ENCODE measurements at places on chromosomes 4 and X.

DNA sequence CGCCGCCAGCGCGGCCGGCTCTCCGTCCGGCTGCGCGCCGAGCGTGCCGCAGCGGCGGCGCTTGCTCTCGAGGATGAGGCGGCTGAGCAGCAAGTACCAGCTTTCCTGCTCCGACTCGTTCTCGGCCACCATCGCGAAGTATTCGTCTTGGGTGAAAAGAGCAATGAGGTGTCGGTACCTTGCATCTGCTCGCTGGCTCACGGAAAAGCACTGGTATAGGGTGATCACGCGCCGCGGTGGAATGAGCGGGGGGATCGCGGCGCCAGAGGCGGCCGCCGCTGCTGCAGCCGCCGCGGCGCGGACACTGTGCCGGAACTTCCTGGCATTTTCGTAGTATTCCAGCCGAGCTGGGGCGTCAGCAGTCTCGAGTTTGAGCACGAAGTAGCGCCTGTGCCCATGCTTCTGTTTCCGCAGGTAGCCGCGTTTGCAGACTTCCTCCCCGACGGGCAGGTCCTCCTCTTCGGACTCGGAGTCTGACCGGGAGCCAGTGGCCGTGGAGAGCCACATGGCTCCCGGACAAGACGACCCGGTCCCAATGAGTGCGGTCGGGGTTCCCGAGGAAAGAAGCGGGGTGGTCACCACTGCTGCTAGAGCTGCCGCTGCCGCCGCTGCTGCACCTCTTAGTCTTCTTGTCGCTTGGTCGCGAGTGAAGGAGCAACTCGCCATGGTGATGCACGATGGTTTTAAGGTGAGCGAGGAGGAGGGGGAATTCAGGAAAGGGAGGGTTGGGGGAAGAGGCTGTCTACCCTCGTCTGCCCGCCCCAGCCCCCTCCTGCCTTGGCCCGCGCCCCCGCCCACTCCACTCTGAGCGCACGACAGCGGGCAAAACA is 469 bp downstream of the IRS4 start:
- DNase-seq, result no peak

- DNase-seq, result no peak
Measured at GRCh38 chrX:38089173-38089982, 83.0 kb downstream of the SYTL5 start.

DNA sequence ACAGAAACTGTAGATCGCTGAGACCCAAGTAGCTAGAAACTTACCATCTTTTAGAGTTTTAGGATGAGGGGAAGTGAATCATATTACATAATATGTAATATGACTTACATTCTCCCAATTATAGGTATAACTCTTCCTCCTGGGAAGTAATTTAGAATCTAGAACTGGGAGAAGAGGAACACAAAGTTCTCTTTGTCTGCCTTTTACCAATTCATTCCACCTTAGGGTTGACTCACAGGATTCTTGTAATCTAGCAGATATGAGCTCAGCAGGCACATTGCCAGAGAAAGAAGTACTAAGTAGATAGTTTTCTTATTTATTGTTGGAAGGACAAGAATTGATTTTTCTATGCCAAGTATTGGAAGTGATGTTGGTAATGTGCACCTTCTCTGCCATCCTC is 58.0 kb upstream of the CCSER1 start:
- no peak for DNase-seq

GRCh38 chr4:173845580-173845979 is 315.6 kb upstream of the HAND2 start:
- no peak for DNase-seq

GRCh38 chr4:140691369-140691768 is 64.8 kb downstream of the TBC1D9 start:
- DNase-seq, result no peak
